Iris pigment epithelial cell (primary cell): ENCODE measurements at places on chromosomes 13 and 19.
A peak's percentile ranks its signal among the peaks of the same experiment; 100 is the strongest.

- DNase-seq: peak; percentile 100
These were observed 29.4 kb downstream of the SMIM24 start for GRCh38 chr19:3450796-3451411.

DNA sequence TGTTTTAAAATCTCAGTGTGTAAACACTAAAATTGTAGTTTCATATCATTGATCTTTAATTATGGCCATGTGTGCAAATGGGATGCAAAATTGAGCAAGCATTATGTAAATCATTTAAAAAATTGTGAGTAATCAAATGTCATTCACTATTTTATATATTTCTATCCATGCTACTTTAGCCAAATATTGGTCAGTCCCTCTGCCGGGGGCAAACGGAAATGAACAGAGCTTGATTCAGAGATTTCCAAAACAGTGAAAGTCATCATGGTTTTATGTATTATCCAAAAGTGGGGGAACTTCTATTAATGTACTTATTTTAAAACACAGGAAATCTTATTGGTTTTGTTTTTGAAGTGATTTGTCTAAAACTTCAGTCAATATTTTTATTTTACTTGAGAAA lies 219.1 kb downstream of the IRS2 start:
- peak; percentile 16 for DNase-seq

DNA sequence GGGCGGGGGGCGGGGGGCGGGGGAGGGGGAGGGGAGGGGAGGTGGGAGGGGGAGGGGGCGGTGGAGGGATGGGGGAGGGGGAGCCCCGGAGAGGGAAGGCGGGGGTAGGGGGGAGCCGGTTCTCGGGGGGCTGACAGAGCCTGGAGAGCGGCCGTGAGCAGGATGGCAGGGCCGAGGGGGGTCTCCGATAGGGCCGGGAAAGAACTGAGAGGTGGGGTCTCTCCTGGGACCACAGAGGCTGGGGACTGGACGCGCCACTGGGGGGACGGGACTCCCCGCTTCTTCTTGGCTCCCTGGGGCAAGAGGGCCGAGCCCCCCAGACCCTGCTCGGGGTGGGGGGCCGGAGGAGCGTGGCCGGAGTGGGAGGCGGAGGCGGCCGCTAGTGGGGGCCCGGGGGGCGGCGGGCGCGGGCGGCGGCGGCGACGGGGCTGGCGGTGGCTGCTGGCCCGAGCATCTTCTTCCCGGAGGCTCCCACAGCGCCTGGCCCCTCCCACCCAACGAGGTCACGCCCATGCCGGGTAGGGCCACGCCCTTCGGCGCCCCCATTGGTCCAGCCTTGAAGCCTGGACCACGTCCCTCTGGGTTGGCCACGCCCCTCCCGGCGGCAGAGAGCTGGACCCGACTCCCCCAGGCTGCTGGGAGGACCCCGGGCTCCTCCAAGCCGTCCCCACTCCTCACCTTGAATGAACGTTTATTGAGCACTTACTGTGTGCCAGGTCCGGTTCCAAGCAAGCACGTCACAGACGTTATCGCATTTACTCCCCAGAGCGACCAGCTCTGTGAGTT lies at the start of gene NOVA2:
Gene NOVA2, minus strand, starts transcription at position 313 of the 786 bp plus-strand sequence. CDS start 514 bp downstream, outside the sequence.
- peak; percentile 64 for DNase-seq

DNA sequence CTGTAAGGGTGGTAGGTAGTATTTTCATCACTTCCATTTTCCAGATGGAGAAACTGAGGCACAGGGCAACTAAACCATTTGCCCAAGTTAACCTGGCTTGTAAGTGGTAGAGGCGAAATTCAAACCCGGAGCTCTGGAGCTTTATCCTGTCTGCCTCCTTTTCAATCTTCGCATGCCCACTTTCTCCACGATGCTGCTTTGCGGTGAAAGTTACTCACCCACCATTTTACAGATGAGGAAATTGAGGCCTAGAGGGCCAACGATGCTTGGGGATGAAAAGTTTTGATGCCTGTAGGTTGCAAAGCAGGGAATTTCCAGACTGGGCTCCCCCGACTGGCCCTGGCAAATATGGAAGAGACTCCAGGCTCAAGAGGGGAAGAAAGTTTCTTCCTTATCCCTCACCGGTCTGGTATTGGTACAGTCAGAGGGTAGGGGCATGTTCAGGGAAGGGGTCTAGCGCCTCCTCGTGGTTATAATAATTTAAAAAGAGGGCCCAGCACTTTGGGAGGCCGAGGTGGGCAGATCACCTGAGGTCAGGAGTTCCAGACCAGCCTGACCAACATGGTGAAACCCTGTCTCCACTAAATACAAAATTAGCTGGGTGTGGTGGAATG lies 1.9 kb upstream of the SH2D3A start:
- no peak for DNase-seq

- DNase-seq: no peak
These were observed 19.6 kb downstream of the HAUS8 start for GRCh38 chr19:17055636-17056035.

DNA sequence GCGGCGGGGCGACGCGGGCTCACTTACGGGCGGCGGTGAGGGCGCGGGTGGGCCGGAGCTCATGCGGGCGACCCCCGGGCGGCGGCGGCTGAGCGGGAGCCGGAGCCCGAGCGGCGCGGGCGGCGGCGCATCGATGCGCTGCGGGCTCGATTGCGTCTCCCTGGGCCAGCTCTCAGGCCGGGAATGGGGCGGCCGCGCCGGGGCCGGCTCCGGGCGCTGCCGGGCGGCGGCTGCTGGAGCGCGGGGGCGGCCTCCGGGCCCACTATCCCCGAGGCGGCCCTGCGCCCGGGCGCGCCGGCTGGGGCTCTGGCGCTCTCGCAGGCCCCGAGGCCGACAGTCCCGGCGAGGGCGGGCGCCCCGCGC lies 1.4 kb upstream of the TSHZ3 start:
- peak; percentile 65 for DNase-seq

DNA sequence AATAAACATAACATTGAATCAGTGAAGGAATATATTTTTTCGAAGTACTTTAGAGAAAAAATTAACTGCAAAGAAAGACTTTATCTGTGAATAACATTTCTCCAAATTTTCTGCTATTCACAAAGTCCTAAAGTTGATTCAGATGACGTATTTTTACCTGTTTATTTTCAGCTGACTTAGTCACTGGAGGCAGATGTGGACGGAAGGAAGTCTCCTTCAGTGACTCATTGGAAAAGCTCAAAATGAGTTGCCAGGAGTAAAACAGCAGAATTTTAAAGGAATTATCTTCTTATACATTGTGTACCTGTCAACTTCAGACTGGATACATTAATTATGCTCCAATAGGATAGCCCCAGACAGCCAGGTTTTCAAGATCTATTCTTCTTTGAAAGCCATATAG lies 679.3 kb upstream of the GPC6 start:
- DNase-seq: peak; percentile 70

DNA sequence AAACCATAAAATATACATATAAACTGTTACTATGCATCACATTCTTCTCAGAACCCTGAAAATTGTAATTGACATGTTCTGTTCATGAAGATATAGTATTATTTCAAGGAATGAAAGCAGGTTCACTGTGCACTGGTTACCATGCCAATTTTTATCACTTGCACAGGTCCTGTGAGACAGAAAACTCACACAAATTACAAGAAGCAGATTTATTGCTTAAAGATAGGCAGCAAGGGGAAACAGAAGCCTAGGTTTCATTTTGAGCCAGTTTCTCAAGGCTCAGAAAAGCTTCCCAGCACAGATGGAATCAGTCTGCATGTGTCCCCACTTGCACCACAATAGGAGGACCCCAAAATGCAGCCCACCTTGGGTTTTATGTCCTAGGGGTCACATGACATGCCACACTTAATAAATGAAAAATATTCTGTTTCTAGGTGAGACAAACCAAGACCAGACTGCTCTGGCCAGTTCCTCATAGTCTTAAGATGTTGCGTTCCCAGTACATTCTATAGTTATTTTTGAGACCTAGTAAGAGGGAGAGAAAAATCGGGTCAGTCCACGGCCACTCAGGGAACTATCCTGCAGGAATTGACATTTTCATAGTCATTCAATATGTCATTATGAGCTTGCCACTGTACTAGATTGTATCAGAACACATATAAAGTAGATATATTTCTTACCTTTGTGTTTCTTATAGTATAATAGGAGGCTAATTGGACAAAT lies 459.1 kb upstream of the ATXN8OS start:
- DNase-seq: no peak
